T-cell (primary cell): ENCODE measurements at places on chromosomes 12 and 14.

- no peaks in the 10 kb centered on the region for H3K4me1 ChIP-seq
- DNase-seq = no peak
- no peaks in the 10 kb centered on the region for H3K27me3 ChIP-seq
- H3K4me3 ChIP-seq = no peak overlapping the region
These were observed 111.4 kb downstream of the STXBP6 start for GRCh38 chr14:24938593-24938992.

DNA sequence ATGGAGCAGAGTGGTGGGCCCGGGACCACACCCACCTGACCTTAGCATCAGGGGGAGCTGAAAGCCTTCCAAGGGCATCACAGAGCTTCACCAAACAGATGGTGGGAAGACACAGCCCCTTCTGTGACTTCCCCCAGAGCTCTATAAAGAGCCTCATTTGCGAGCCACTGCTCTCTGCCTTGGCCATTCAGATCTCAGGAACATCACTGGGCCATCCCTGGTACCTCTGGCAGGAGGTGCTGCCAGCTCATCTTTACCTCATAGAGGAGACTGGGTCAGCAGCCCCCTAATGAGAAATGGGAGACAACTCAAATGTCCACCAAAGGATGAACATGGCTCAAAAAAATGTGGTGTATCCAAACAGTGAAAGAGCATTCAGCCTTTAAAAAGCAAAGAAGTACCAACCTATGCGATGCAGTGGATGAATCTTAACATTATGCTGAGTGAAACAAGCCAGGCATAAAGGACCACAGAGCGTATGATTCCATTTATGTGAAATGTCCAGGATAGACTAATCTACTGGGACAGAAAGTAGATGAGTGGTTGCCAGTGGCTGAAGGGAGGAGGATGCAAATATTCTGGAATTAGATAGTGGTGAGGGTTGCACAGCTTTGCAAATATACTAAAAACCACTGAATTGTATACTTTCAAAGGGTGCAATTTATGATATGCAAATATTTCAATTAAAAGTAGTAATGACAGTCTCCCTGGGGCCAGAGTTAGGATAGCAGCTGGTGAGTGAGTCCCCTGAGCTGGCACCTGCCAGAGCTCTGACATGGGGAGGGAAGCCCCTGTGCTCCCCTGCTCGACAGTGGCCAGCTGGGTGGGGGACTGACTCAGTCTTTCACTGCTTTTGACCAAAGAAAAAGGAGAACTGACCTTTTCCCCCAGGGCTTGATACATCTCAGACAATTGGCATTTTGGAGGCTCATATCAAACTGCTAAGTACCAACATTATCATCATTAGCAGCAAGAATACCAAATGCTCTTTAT lies 116.6 kb downstream of the GCH1 start:
- no peak overlapping the region for H3K27ac ChIP-seq
- DNase-seq = no peak
- no peaks in the 10 kb centered on the region for H3K36me3 ChIP-seq
- no peaks in the 10 kb centered on the region for H3K27me3 ChIP-seq
- H3K4me1 ChIP-seq = no peaks in the 10 kb centered on the region

GRCh38 chr12:113277511-113277910 lies 56.2 kb downstream of the TPCN1 start:
- H3K27me3 ChIP-seq = no peaks in the 10 kb centered on the region
- H3K36me3 ChIP-seq = peaks cover 2% of the 10 kb centered on the region
- H3K4me1 ChIP-seq = no peaks in the 10 kb centered on the region
- H3K27ac ChIP-seq = no peak overlapping the region
- no peak for DNase-seq

DNA sequence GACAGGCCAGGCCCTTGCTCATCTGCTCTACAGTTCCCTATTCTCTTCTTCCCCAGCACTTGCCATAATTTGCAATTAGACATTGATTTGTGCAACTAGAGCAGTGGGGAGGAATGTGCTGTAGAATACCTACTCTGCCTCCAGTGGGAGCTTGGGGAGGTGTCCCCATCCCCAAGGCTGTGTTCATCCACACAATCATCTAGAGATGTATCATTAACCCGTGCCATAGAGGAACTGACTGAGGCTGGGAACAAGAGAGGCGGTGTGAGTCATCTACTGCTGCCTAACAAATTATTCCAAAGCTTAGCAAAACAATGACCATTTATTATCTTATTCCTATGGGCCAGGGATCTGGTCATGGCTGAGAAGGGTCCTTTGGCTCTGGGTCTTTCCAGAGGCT lies 5.1 kb upstream of the OTUB2 start:
- no peak for DNase-seq
- H3K4me3 ChIP-seq = no peak overlapping the region
- H3K27ac ChIP-seq = no peak overlapping the region
